ENCODE measurements at places on chromosomes 6 and 20.

DNA sequence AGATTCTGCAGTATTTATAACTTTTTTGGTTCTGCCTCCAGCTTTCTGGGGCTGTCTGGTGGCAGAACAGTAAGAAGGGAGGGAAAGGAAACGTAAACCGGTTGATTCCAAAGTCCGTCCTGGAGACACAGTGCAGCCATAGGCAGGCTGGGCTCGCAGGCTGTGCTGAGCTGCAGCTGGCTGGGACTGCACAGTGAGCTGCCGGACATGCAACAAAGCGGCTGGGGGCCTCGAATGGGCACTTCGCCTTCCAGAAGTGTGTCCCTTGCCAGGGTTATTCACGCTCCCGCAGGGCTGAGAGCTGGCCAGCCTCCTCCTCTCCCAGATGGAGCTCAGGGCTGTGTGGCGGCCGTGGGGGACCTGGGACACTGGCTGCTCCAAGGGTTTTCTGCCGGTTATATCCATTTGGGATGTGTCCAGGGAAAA is 78.1 kb upstream of the CD93 start:
- DNase-seq: no peak

GRCh38 chr20:44181611-44182010 is 5.4 kb downstream of the JPH2 start:
- no peak for DNase-seq

DNA sequence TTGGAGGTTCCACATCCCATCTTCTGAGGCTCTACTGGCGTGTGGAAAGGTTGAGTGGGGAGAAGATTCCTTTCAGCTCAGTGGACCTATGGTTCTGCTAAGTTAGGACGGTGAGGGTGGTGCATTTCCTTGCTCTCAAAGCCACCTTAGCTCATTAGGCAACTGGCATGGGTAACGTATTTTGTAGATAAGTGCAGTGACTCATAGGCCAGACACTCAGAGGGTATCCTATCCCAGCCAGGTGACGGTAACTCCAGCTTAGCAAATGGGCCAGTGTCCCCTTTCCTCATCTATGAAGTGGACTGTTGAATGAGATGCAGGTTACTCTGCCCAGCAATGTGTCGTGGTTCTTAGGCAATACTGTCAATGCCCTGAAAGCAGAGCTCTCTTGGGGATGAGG is 3.7 kb downstream of the RPS6KA2 start:
- no peak for DNase-seq

DNA sequence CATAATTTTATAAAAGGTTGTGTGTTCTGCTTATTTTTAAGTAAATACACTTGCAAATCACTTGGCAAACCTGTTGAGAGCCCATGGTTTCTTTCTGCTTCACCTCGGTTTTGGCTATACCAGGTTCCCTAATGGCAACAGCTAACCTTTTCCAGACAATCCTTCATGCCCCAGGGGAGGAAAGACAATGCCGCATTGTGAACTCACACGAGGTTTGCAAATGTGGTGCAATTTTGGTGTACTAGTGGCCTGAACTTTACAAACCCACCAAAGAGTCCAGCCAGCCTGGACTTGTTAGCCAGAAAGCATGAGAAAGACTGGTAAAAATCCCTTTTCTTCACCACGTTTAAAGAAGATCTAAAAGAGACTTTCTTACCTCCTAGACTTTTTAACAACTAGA is 84.8 kb upstream of the SOX4 start:
- no peak for DNase-seq
